ENCODE measurements at places on chromosomes 5 and 9. TPM values are rescaled to one million over a fixed set of nuclear protein-coding genes. Genes with fewer than 3 reads are reported as not detected.

Gene NIPAL4
- not detected for total RNA-seq

Gene PCDHB11
- total RNA-seq, result 1.1 TPM

Gene PCDHGA2
- total RNA-seq, result 2.7 TPM

Gene LRRC19
- total RNA-seq, result under 0.01 TPM
